ENCODE measurements at places on chromosomes 3 and 15.

DNA sequence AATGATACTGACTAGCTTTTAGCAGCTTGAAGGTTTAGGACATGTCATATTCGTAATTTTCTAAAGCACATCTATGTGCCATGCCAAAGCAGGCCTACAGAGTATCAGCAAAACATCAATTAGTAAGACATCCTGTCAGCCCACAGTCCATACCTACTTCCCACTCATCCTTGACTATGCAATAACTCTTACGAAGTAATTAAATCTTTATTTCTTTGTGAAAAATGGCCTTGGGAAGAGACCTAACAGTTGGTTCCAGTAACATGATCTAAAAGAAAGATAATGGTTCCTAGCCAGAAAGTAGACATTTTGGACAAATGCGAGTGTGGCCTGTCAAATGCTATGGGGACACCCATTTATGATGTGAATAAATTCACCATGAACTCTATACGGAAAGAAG, 172.6 kb upstream of the TNIK start:
- no peak for DNase-seq

DNA sequence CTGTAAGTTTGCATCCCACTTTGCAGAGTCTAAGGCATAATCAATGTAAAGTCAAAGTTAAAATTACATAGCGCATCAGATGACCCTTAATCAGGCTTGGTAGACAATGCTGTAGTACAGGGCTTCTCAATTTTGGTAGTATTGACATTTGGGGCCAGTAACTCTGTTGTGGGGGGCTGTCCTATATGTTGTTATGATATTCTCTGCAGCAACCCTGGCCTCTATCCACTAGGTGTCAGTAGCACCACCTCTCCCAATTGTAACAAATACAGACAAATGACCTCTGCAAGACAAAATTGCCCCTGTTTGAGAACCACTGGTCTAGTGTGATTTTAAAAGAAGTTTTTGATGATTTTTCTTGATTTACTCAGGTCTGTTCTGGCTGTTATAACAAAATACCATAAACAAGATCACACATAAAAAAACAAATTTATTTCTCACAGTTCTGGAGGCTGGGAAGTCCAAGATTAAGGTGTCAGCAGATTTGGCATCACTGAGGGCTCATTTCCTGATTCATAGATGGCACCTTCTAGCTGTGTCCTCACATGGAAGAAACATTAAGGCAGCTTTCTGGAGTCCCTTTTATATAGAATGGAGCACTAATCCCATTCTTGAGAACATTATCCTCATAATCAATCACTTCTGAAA, 37.6 kb upstream of the SLC9A9 start:
- DNase-seq, result peak; percentile 24

GRCh38 chr15:60933900-60934885, 294.9 kb downstream of the RORA start:
- DNase-seq, result no peak

DNA sequence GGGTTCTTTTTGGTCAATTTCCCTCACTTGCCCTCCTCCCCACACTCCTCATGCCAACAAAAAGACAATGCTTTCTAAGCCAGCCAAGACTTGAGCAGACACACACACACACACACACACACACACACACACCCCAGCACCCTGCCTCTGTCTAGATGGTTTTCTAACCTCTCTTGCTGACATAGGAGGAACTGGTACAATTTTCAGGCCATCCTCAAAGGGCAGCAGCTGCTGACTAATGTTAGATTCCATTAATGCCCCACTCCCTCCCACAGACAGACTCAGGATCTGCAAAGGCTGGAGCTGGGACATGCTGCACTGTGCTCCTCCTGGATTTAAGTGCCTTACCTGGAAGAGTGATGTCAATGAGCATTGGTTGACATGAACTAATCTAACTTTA, 438.4 kb downstream of the OCA2 start:
- no peak for DNase-seq

- no peak for DNase-seq
These were observed 4.3 kb upstream of the PKM start for GRCh38 chr15:72235298-72235697.

- no peak for DNase-seq
These were observed 18.3 kb downstream of the CPN2 start for GRCh38 chr3:194332858-194333211.

DNA sequence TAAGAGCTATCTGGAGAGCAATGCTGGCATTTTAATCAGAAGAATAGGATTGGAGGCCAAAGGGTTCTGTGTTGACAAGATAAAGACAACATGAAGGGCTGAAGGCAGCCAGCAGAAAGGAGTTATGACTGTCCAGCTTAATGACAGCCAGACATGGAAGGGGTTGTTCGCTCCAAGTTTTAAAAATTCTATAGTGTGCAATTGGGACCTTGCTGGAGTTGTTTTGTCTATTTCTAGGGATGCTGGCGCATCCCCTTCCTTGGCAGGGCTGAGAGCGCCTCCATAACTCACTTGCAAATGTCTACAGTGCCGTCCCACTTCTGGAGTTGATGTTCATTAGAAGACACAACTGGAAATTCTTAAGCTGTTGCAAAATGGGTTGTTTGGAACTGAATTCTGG, 200.7 kb downstream of the TLE3 start:
- no peak for DNase-seq

DNA sequence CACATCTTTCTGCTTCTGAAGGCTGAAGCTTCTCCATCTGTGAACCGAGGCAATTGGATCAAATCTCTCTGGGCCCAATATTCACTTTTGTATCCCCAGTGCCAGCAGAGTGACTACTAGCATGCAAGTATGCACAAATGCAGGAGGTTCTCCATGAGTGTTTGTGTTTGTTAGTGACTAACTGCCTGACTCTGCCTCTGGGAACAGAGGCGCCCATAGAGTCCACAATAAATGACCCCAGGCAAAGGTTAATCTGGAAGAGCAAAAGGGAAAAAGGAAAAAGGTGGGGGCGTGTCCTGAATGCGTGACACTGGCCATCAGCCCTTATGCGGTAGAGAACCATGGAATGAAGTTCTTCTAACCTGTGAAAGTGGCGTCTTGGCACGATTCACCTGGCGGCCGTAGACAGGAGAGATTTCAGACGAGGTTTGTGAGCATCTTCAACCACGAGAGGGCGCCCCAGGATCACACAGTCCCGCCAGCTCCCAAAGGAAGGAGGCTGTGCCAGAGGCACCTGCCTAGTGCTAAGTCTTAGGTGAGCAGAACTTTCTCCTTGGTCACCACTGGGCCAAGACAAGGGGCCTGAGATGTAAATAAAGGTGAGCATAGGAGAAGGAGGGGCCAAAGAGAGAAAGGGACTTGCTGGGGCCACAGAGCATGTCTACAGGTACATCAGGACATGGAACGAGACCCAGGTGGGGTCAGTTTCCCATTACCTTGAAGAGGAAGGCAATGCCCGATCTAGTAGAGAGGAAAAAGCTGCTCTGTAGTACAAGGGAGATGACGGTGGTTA, 44.2 kb downstream of the RBPMS2 start:
- DNase-seq, result peak; percentile 71

- DNase-seq, result no peak
These were observed 121.1 kb downstream of the OXSM start for GRCh38 chr3:25910997-25911396.

DNA sequence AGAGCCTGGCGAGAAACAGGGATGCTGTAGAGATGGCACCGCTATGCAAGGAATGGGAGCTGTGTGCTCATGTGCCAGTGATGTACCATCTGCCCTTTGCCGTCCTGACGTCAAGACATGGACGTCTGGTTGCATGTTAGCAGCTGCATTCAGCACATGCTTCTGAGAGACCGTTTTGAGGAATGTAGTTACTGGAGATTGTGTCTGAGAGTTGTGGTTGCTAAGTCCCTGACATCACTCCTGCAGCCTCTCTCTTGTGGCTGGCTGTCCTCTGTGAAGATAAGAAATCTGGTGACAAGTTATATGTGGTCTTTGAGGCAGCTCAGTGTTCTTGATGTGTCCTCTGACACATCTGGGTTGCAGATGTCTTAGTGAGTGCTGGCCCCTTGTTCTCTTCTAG, 165.1 kb downstream of the APBA2 start:
- no peak for DNase-seq

DNA sequence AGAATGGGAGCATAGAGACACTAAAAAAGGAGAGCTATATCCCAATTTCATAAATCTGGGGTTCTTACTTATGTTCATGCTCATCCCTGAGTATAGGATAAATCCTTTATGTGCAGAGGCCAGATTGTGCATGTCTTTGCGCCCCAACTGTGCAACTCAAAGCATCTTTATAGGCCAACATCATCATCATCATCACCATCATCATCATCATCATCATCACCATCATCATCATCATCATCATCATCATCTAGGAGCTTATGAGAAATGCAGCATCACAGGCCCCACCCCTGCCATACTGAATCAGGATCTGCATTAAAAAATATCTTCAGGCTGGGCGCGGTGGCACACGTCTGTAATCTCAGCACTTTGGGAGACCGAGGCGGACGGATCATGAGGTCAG, 45.5 kb downstream of the DPPA2 start:
- no peak for DNase-seq

GRCh38 chr15:90097475-90097874, 4.8 kb downstream of the IDH2 start:
- no peak for DNase-seq

DNA sequence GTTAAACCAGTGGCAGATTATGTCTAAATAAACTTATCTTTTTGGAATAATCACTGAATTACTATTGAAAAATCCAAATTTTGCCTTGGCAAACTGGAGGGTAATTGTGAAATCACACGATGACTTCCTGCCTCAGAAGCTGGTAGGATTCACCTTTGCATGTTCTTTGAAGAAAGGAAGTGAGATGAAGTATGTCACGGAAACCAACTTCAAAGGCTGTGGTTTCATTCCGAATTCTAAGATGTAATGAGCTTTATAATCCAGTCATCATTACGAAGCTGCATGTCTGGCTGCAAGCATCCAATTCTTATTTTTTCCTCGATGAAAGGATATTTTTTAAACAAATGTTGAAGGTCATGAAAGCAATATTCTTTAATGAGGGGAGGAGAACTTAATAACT, 15.0 kb upstream of the ZBED2 start:
- no peak for DNase-seq

DNA sequence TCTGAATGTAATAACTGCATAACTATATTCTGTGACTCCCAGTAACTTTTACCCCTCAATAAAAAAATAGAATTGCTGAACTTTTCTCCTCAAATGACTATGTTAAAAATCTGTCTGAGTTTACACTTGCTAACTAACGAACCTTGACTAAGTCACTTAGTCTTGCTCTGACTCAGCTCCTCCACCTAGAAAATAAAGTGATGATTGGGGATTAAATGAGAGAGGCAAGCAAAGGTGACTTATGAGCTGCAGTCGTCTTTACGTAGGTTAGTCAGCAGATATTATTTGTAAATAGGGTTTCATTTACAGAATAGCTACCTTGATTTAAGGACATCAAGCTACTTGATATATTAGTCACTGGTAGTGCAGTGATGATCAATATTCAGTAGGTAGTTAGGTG, 476.9 kb downstream of the MECOM start:
- DNase-seq, result no peak

DNA sequence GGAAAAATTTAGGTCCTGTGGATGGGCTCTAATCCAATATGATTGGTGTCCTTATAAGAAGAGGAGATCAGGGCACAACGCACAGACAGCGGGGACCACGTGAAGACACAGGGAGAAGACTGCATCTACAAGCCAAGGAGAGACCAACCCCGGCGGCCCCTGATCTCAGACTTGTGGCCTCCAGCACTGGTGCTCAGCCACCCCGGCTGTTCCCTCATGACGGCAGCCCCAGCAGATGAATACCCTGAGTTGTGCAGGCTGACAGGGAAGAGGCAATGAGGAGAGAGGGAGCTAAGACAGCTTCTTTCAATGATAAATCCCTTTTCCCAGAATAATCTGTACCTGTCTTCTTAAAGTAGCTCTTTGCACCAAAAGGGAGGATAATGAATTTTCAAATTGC, 33.3 kb upstream of the CGNL1 start:
- no peak for DNase-seq

GRCh38 chr3:132405609-132406299, 11.5 kb upstream of the DNAJC13 start:
- DNase-seq, result no peak

DNA sequence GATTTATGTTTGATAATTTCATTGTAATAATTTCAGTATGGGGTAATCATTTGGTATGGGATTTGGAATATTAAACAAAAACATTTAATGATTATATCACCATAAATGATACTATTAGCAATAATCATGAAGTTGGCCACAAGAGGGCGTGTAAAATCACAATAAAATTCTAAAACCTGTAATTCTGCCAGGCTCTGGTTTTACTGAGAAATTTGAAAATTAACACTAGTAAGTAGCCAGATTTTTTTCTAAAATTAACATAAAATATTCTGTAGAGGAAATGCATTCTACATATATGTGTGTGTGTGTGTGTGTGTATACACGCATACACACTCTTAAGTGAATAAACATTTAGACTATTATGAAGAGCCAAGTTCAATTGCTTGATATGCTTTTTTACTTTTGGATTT, 40.5 kb downstream of the FEZF2 start:
- peak; percentile 40 for DNase-seq

DNA sequence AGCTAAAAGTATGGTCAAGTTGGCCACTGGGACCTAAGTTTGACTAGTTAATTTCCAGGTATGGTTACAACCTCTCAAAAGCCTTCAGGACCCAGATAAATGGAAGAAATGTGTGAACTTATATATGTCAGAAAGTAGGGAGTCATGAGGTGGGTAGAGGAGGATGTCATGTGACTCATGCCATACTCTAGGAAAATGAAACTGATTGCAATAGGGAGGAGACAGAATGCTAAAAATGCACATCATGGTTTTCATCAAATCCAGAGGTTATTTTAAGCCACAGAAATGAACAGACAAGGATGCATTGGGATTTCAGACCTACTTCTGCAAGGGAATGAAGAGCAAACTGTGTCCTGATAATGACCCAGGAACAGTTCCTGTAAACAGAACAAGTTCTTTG, 310.0 kb downstream of the EDEM1 start:
- DNase-seq, result no peak

- peak; percentile 23 for DNase-seq
These were observed 92.8 kb upstream of the DCBLD2 start for GRCh38 chr3:98994128-98994762.

GRCh38 chr15:43441316-43441715, 51.6 kb downstream of the TP53BP1 start:
- DNase-seq, result peak; percentile 41

GRCh38 chr3:184155644-184156521, 706 bp downstream of the DVL3 start:
- peak; percentile 27 for DNase-seq

DNA sequence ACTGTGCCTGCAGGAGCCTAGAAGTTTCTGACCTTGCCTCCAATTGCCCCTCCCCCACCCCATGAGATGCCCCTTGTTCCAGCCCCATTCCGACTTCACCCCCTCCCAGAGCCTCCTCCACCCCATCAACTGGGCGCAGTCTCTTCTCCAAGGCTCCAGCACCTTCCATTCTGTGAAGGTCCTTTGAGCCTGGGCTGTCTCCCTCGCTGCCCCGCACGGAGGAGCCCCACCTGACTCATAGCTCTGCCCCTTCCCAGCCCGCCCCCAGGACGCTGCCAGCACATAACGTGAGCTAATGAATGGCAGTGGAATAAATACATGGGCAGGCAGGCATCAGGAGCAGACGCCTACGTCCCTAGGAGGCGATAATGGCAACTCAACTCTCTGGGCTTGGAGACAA, 113.1 kb downstream of the NUP210 start:
- DNase-seq, result no peak

Measured in NCI-H1694 (cell line).